Heart left ventricle (tissue), 16 donors: ENCODE measurements at places on chromosomes 6 and 20. TPM values are rescaled to one million over a fixed set of nuclear protein-coding genes. Genes with fewer than 3 reads are reported as not detected.

DNA sequence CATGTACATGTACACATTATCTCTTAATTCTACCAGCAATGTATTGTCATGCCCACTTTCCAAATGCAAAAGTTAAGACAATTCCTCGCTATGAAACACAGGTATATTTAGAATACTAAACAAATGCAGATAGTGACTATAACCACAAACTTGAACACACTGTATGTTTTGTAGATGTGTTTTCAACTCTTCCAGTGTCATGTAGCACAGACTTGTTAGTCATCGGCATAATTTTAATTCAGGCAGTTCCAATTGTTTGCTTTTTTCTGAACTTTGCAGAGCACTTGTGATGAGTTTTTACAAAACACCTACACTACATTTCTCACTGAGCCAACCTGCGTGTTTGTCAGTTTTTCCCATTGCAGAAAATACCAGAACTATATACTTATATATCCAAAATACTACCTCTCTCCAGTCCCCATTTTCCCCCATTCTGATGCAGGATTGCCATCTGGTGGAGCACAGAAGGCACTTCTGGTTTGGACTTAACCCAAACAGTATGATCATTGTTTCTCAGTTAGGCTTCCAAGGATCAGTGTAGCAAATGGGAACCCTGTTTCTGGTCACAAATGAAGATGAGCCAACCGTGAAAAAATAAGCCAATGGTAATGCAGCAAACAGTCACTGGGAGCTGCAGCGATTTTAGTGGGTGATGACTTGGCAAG is 143.4 kb downstream of the ADGRB3 start:
- peak; percentile 28 for DNase-seq
- peaks cover 5% of the 10 kb centered on the region for H3K4me1 ChIP-seq
- no peak overlapping the region for H3K4me3 ChIP-seq
- H3K36me3 ChIP-seq = no peaks in the 10 kb centered on the region

DNA sequence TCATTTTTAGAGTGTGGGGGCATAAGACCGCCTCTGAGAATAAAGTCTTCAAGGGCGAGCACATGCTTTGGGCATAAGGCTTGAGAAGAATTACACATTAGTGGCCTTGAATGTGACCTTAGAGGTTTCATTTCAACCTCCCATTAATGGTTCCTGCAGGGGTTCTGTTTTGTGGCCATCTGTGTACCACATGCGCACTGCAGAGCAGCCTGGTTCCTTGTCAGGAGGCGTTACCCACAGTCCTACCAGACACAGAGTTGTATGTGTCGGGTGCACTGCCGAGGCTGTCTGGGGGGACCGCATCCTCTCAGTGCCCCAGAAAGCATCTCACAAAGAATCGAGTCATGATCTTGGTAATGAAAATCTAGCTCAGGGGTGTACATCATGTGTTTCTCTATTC is 115.7 kb downstream of the B3GAT2 start:
- no peak for DNase-seq
- no peak overlapping the region for H3K27ac ChIP-seq
- H3K4me1 ChIP-seq = no peaks in the 10 kb centered on the region
- no peak overlapping the region for H3K4me3 ChIP-seq
- no peaks in the 10 kb centered on the region for H3K27me3 ChIP-seq
- H3K36me3 ChIP-seq = no peaks in the 10 kb centered on the region

DNA sequence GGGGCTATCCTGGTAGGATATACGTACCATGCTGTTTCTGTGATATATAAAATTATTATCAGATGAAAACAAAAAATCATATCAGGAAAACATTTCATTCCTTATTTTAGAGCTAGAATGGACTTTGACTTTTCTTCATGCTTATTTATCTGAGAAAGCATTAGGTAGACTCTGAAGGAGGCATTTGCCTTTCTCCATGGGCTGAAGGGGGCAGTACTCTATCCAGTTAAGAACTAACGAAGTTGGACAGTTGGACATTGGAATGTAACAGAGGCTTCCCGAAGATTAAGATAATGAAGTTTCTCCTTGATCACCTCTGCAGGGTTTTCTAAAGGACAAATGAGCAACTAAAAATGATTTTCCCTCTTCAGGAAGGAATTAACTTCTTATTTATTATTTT is 233.9 kb downstream of the SAMD5 start:
- no peaks in the 10 kb centered on the region for H3K4me1 ChIP-seq
- no peak for DNase-seq
- H3K27ac ChIP-seq = no peak overlapping the region
- no peaks in the 10 kb centered on the region for H3K27me3 ChIP-seq

GRCh38 chr6:79170959-79171358 is 63.5 kb downstream of the HMGN3 start:
- no peak overlapping the region for H3K27ac ChIP-seq
- H3K27me3 ChIP-seq = no peaks in the 10 kb centered on the region
- no peak for DNase-seq
- H3K4me1 ChIP-seq = no peaks in the 10 kb centered on the region
- no peak overlapping the region for H3K4me3 ChIP-seq
- no peaks in the 10 kb centered on the region for H3K36me3 ChIP-seq

- no peak overlapping the region for H3K27ac ChIP-seq
- H3K36me3 ChIP-seq = no peaks in the 10 kb centered on the region
- H3K4me3 ChIP-seq = no peak overlapping the region
- H3K27me3 ChIP-seq = no peaks in the 10 kb centered on the region
Measured at GRCh38 chr6:119255492-119255891, 94.1 kb downstream of the MAN1A1 start.

Gene VEGFA
- total RNA-seq = 161 TPM

Gene PRR18
- total RNA-seq = not detected
